Temporal lobe (tissue), 4 donors: ENCODE measurements at places on chromosomes 6 and 20. TPM values are rescaled to one million over a fixed set of nuclear protein-coding genes. Genes with fewer than 3 reads are reported as not detected.

Gene BMP5
- 2.7 TPM for total RNA-seq

Gene PRICKLE4
- total RNA-seq: 0.49 TPM

Gene TOX2
- total RNA-seq: 0.74 TPM

Gene LRRC73
- 5.7 TPM for total RNA-seq

Gene C2
- total RNA-seq: 1.7 TPM

Gene CALHM6
- total RNA-seq: 3.9 TPM
